ENCODE measurements at places on chromosomes 3 and 15.

DNA sequence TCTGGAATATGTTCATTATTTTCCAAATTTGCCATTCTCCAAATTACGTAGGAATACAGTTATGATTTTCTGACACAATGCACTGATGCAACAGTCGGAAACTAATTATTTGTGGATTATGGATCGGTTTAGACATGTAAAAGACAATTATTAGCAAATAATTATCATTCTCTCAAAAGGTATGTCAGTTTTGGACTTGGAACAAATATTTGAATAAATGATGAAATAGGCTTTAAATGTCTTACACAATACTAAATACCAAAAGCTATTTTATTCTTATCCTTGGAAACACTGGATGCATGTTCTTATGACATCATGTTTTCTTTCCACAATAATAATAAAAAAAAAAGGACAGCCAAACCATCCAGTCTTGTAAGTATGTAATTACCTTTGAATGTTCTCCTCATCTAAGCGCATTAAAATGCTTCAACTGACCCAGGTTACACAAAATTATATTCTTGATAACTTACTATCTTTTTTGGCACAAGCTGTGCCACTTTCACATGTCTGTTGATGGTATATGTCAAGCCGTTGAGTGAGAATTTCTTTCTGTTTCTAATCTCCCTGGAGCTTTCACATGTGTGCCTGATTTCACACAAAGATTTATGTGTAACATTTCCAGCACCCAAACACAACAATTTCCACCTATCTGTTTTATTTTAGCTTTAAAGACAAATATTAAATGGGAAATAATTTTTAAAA, 238.5 kb upstream of the ZNF385D start:
- DNase-seq: no peak

DNA sequence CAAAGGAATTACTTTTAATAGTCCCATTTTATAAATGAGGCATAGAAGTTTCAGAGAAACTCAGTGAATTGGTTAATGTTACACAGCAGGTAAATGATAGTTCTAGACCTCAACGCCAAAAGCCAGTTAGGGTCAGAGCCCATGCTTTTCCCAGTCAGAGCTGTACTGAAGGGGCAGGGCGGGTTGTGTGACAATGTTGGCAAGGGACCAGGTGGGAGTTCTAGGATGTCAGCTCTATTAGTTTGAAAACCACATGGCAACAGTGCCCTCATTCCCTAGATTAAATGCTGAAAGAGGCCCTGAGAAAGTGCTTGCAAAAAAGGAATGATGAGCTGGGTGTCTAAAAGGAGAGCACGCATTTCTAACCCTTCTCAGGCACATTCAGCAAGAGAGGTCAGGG, 65.4 kb upstream of the EPHB1 start:
- DNase-seq: no peak

GRCh38 chr15:35458176-35458856, 87.6 kb downstream of the DPH6 start:
- peak; percentile 33 for DNase-seq

GRCh38 chr15:101210058-101210457, 41.8 kb downstream of the CHSY1 start:
- DNase-seq: no peak

- DNase-seq: peak; percentile 87
These were observed 231.3 kb upstream of the KCNMB2 start for GRCh38 chr3:178304758-178305467.

GRCh38 chr3:124599147-124599765, 131.0 kb upstream of the UMPS start:
- DNase-seq: no peak

- peak; percentile 90 for DNase-seq
These were observed 18.8 kb downstream of the BCL2L10 start for GRCh38 chr15:52093539-52094510.

GRCh38 chr3:141408596-141408995, 40.3 kb downstream of the ZBTB38 start:
- no peak for DNase-seq

DNA sequence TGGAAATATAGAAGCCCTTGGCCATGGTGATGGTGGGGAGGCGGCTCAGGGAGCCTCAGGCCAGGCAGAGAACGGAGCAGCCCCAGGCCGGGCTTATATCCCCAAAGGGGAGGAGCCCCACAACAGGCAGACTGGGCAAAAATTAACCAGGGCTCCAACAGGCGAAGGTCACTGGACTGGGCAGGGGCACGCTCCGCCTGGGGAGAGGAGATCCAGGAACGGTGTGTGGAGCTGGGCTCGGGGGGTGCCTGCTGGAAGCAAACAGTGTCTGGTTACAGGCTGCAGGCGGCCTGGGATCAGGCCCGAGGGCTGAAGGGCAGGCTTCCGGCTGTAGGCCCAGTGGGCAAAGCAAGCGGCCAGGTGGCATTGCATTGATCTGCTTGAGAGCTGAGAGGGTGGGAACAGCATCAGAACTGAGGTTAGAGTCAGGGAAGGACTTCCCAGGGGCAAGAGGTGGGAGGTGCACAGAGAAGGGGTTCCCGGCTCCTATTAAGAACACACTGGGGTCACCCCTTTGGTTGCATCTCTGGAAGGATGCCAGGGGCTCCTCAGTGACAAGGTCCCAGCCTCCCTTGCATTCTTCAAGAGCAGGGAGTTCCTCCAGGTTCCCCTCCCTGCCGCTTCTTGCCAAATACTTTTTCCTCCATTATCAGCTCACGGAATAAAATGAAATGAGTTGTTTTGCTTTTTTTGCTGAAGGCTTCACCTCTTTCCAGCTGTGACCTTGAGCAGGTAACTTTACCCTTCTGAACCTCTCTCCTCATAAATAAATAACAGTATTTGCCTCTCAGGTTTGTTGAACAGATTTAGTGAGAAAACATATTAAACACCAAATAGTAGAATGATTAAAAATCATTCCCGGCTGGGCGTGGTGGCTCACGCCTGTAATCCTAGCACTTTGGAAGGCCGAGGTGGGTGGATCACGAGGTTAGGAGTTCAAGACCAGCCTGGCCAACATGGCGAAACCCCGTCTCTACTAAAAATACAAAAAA, 7.8 kb downstream of the ANPEP start:
- DNase-seq: no peak

DNA sequence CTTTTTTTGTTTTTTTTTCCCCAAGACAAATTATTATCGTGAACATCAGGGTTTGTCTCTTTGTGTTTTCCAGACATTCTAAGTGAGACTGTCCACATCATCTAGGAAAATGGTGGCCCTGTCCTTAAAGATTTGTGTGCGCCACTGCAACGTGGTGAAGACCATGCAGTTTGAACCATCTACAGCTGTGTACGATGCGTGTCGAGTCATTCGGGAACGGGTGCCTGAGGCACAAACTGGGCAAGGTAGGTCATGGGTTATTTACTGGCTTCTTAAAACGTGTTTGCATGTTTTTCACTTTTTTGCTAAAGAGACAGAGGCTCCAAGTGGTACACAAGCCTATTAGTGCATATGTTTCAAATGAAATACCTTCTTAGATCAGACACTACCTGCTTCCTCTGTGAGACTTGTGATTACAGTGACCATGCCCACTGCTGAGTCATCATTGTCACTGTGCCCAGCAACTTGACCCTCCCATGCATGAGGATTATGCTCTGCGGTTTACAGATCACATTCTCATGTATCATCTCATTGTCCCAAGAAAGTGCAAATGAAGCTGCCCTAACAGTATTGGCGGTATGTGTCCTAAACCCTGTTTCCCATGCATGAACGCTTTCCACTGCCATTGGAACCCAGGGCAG, 395.2 kb upstream of the TPM1 start:
- peak; percentile 67 for DNase-seq

DNA sequence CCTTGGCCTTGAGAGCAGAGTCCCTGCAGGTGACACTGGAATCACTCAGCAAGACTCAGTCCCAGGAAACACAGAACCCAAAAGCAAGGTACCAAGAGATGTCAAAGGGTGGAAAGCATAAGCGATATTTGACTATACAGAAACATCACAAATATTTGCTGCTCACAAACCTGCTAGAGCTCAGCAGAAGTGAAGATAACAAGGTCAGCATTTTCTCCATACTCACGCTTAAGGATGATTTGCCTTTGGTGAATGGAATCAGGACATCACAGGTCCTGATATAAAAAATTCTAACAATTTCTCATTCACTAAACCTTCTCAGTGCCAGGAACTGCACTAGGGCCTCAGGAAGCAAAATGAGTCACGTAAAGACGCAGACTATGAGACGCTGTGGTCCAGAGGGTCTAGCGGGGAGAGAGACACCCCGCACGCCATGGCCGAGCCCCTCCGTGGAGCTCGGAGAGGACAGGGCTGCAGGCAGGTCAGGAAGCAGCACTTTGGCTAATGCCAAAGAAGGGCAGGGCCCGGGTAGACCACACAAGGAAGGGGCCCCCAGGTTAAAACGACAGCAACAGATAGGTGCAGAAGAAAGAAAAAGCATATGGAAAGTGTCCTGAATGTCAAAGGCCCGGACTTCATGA, 10.7 kb downstream of the PCSK6 start:
- DNase-seq: no peak
